ENCODE measurements at places on chromosomes 2 and 18. TPM values are rescaled to one million over a fixed set of nuclear protein-coding genes. Genes with fewer than 3 reads are reported as not detected.

DNA sequence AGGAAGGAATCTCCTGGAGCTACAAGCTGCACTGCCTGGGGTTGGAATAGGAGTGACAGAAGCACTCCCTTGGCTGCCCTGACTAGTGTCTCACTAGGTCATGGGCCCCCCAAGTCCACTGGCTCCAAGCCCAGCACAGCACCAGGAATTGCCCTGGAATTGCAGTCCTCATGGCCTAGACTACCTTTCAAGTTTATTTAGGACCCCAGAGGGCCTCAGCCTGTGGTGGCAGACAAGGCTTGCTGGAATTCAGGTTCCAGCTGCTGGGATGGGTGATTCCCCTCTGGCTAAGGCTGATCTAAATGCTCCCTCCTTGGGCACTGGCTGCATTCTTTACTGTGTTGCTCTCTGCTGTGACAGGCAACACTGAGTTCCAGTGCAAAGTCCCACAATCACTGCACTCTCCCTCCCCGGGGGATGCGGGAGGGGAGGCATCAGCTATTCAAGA is 14.0 kb downstream of the STRADB start:
- no peaks in the 10 kb centered on the region for H3K27me3 ChIP-seq
- H3K4me3 ChIP-seq, result no peak overlapping the region
- H3K36me3 ChIP-seq, result peaks cover 53% of the 10 kb centered on the region
- no peak for DNase-seq
- no peak overlapping the region for H3K27ac ChIP-seq
- H3K4me1 ChIP-seq, result peaks cover 3% of the 10 kb centered on the region

GRCh38 chr2:33378556-33379210 is 97.8 kb upstream of the RASGRP3 start:
- no peak overlapping the region for H3K27ac ChIP-seq
- no peak for DNase-seq
- H3K4me1 ChIP-seq, result no peaks in the 10 kb centered on the region
- H3K36me3 ChIP-seq, result no peaks in the 10 kb centered on the region
- no peak overlapping the region for H3K4me3 ChIP-seq

Gene ATP9B
- total RNA-seq, result 34.2 TPM

Gene ASAP2
- total RNA-seq, result not detected

DNA sequence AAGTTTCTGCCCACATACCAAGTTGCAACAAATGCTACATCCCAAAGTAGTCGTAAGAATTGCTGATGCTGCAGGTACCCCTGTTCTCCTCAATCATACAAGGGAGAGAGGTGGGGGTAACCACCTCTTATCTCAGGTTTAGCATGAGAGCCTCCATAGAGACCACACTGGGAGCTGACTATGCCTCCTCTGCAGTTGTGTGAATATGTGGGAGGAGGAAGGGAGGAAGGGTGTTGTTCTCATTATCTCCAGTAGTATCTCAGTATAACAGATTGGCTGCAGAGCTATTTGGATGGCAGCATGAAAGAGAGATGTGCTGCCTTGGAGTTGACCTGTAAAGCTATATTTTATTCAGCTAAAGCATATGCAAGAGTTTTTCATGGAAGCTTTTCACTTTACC is 690.7 kb downstream of the KCNJ3 start:
- H3K36me3 ChIP-seq, result no peaks in the 10 kb centered on the region
- H3K4me3 ChIP-seq, result no peak overlapping the region
- no peaks in the 10 kb centered on the region for H3K27me3 ChIP-seq
- DNase-seq, result no peak
- no peaks in the 10 kb centered on the region for H3K4me1 ChIP-seq

DNA sequence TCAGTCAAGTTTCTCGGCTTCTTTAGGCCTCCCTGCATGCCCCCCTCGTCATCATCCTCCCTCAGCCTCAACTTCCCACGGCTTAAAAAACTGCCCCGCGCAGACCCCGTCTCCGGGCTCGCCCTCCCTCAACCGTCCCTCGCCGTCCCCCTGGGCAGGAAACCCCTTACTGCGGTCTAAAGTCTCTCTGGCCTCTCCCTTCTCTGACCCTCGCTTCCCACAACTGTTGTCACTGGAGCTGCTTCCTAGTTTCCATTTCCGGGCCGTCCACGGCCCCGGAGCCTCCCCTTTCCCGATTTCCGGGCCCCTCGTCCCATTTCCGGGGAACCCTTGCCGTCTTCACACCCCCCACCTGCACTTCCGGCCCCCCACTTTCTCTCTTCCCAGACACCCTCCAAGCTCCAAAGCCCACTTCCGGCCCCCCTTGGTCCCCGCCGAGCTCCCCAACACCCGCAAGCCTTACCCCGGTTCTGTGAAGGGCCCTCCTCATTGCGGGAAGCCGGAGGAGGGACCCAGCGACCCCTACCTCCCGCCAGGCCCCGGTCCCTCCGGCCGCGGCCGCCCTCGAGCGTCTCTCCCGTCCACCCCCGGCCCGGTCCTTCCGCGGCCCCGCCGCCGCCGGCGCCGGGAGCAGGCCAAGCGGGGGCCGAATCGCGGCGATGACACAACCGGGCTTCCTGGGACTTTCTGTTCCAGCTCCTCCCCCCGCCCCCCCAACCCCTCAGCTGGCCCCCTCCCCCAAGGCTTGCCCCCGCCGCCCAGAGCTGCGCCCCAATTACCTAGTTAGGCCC is 513 bp downstream of the TRIP12 start:
- H3K4me3 ChIP-seq, result peak overlapping the region; percentile 99
- peaks cover 15% of the 10 kb centered on the region for H3K36me3 ChIP-seq
- H3K27ac ChIP-seq, result peak overlapping the region; percentile 99
- H3K27me3 ChIP-seq, result no peaks in the 10 kb centered on the region
- peaks cover 30% of the 10 kb centered on the region for H3K4me1 ChIP-seq

DNA sequence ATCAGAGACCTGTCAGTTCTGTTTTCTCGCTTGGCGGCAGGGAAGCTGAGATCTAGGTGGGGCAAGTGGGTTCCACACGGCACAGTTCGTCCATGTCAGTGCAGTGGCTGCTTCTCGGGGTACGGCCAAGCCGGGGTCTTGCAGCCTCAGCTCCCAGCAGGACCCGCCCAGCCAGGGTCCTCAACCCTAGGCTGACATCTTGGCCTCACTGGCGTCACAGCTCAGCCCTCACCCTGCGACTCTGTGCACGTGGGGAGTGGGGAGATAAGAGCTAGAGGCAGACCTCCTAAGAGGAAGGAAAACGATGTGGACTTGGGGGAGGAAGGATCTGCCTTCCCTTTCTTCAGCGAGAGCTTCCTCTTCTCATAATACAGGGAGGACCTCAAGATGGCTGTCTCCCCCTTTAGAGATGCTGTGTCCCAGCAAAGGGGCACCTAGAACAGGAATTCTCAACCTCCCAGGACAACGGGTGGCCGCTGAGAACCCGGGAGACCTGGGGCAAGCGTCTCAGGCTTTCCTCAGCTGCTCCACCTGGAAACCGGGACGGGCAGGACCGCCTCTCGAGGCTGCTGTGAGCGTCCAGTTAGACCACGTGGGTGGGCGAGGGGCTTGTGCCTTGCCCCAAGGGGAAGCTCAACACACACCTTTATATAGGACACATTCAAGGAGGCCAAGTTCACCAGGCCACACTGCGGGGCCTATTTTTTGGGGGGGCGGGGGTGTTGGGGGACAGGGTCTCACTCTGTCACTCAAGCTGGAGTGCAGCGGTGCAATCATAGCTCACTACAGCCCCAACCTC is 23.5 kb upstream of the KLF11 start:
- no peak overlapping the region for H3K4me3 ChIP-seq
- no peaks in the 10 kb centered on the region for H3K36me3 ChIP-seq
- DNase-seq, result no peak
- H3K27ac ChIP-seq, result no peak overlapping the region
- no peaks in the 10 kb centered on the region for H3K4me1 ChIP-seq

Gene TMEM131
- 41.1 TPM for total RNA-seq

Measured in activated naive CD8-positive, alpha-beta T cell treated with anti-CD3 and anti-CD28 coated beads, Interleukin-2, amount 10 ng/mL, durations not matched to agents 7 days and 5 days (primary cell).